HuH-7.5 (cell line): ENCODE measurements at places on chromosomes 13 and 19.

DNA sequence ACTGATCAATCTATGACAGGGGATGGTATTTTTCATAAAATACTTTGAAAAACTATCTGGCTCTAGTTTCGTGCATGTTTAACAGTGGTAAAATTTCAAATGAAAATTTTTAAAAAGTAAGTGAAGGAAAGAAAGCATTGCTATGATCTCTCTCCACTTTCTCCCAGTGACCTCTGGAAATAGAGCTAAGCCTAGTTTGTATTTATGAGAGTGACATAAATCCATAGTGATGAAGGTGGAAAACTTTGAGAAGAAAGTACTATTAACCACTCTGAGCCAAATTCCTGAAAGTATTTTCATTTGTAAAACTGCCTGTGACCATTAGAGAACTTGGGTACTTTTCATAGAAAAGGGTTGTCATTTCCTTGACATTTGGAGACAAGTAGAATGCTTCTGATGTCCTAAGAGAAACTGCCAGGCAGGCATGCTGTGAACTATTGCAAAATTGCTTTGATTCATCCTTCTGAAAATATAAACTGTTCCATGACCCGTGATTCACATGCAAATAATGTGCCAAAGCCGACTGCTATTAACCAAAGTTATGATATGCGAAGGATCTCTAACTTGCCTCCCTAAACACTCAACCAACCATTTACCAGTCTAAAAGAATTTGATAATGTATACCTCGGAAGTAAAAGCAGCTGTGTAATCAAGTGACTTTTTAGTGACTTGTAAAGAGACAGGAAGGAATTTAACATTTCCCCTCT, 133.2 kb downstream of the VWA8 start:
- no peak for DNase-seq

- no peak for DNase-seq
These were observed 410.2 kb downstream of the TBC1D4 start for GRCh38 chr13:75071796-75072195.

- no peak for DNase-seq
These were observed 520.1 kb upstream of the PCDH20 start for GRCh38 chr13:61935710-61936109.

DNA sequence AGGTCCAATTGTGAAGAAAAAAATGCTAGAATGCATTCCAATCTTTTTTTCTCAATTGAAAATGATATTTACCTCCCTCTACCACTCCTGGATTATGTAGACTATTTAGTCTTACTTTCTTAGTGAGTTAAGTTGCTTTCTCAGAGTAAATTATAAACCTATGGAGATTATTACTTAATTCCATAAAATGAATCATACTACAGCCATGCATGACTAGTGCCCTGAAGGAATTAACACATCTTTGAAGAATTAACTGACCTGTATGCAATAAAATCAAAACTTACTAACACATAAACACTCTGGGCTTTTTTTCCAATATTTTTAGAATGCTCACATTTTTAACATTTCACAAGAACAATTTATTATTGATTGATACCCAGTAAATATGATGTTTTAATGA, 379.4 kb upstream of the DACH1 start:
- no peak for DNase-seq

DNA sequence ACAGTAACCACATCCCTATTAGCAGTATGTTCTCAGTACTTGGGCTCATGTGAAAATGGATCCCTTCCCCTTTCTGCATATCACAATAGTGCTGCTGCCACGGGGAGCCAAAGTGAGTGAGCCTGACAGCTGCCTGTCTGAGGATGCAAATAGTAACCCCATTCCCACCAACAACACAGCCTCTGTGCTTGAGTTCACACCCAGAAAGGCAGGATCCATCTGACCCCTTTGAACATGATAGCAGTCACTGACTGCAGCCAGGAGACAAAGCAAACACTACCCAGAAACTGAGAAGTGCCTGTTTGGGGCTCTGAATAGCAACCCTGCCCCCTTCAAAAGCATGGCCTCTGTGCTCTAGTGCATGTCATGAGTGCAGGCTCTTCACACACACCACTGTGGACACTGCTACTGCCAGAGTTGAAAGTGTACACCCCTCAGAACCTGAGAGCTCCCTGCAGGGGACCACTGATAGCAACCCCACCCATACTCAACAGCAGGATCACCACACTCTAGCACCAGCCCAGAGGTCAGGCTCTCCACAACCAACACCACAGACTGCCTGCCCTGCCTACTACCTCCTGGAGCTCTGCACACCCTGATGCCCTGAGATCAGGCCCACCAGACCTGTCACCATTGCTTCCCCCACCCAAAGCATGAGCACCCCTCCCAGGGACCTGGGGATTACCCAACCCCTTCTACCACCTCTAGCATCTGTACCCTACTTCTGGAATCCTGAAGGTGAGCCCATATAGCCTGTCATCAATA, 1563.5 kb upstream of the PRR20A start:
- no peak for DNase-seq

DNA sequence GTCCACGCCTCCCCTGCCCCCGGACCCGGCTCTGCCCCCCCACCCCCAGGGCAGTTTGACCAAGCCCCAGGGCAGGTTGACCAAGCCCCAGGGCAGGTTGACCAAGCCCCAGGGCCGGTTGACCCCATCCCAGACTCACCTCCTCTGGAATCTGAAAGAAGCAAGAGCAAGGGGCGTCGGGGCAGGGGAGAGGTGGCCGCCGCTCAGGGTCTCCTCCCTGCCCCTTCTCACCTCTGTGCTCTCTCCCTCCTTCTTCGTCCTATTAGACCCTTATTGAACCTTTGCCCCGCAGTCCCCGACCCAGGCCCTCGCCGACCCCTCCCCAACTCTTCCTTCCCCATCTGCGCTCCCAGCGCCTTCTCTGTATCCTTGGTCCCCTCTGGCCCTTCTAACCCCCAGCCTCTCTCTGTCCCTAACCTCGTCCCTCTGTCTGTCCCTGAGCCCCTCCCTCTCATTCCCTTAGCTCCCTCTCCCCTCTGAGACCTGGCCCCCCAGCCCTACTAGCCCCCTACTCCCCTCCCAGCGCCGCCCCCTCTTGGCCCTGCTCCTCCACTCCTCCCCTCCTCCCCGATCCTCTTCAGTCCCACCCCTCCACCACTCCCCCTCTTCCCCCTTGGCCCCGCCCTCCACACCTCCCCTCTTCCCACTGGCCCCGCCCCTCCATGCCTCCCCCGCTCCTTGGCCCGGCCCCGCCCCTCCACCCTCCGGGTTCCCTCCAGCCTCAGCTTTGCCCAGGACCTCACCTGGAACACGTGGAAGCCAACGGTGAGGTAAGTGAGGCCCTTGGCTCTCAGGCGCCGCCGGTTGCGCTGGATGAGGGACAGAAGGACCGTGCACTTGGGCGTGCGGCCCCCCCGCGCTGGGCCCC, 7.6 kb downstream of the CAPN12 start:
- DNase-seq: peak; percentile 93

DNA sequence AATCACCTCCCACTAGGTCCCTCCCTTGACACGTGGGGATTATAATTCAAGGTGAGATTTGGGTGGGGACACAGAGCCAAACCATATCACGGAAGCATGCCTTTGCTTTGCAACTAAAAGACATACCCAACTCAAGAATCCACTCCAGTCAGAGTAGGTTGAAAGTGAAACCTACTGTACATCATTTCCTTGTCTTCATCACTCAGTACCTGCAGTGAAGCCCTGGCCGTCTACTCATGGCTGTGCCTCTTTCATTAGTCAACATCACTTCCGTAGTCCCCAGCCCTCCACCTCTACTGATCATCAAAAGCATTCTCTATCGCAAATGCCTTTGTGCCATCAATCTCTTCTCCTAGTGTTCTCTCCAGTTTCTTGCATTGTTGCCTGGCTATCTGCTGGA, 343.1 kb upstream of the ARGLU1 start:
- no peak for DNase-seq

DNA sequence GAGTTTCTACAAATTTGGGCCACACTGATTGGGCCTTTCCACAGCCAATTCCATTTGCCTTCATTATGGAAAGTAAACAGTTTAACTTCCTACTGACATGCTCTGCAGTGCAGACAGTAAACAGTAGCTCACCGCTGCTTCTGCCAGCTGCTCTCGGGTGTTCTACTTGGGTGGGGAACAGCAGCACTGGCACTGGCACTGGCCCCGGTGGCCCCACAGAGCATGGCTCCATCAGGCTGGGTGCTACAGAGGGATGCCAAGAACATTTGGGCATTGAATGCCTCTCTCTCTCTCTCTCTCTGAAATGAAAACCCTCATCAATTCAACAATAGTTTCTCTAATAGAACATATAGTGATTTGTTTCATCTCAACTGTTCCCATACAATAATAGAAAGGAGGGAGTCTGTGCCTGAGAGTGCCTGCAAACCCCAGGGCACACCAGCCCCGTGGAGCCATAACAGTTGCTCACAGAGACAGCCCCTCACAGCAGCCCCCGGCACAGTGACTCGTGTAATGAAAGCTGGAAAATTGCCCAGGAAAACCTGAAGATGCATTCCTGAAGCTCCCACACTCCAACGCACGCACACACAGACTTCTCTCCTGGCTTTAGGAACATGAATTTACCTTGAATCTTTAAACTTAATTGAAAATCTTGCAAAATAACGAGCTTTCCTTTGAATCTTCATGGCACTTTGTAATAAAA, 38.2 kb upstream of the GJB6 start:
- no peak for DNase-seq

- no peak for DNase-seq
These were observed 1.8 kb upstream of the IFI30 start for GRCh38 chr19:18171605-18172327.

- no peak for DNase-seq
These were observed 5.0 kb downstream of the CBLC start for GRCh38 chr19:44782729-44783128.

- DNase-seq: no peak
These were observed 667 bp downstream of the ZNF878 start for GRCh38 chr19:12052091-12052496.

- no peak for DNase-seq
These were observed 1261.9 kb downstream of the PCDH17 start for GRCh38 chr13:58893396-58893795.

GRCh38 chr19:34172661-34173192, 423 bp downstream of the LSM14A start:
- peak; percentile 18 for DNase-seq

GRCh38 chr19:34148658-34149185, 23.6 kb upstream of the LSM14A start:
- no peak for DNase-seq

DNA sequence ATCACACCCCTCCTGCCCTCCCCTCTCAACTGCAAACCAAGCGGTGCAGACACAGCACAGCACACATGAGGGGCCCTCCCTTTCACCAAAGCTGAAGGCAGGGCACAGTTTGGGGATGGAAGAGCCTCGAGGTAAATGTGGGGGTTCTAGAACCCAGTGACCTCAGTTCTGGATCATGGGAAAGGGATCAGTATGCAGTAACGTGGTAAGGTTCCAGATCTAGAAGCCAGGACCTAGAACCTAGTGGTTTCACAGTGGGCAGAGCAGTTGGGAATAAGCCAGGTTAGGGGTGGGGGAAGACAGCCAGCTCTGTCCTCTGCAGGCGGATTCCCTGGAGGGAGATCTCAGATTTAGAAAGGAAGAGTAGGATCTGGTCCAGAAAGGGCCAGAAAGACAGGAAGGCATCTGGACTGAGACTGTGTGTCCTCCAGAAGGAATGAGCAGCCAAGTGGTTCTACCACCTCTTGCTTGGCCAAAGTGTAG, 3.1 kb downstream of the FTL start:
- DNase-seq: no peak

DNA sequence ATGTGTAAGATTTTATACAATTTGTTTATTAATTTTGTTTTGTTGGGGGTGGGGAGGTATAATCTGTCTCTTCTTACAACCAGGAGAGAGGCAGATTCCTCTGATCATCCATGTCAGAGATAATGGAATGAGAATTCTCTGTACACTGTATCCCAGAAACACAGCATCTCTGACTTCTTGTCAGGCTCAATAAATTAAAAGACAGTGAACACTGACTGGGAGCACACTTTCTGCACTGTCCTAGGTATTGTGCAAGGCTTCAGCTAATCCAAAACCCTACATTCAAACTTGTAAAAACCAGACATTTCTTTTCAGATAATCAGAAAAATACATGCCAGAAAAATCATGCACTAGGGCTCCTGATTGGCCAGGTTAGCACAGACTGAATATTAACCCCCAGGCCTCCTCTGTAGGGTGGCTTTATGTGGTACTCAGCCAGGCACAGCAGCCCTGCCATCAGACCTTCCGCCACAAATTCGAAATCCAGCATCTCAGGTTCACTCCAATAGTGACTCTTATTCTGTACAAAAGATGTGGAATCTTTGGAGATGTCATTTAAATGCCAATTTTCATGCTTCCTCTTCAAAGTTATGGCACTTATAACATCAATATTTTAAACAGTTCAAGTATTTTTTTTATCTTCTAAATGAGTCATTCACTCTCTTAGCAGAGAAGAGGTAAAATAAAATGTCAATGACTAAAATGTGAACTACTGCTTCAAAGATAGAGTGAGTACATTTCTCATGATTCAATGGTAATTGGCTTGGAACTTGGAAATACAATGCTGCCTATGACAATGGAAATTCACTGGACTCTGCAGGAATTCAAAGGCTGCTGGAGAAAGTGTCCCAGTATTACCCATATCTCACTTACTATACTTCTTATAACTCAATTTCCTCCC, 211.5 kb downstream of the KLF12 start:
- no peak for DNase-seq

GRCh38 chr13:93270769-93271742, 44.4 kb downstream of the GPC6 start:
- no peak for DNase-seq

GRCh38 chr19:47227352-47228167, 3.4 kb downstream of the BBC3 start:
- DNase-seq: peak; percentile 93

GRCh38 chr19:7808108-7808507, 21.9 kb upstream of the EVI5L start:
- DNase-seq: no peak

- no peak for DNase-seq
These were observed 45.9 kb downstream of the SLC15A1 start for GRCh38 chr13:98706446-98707110.

DNA sequence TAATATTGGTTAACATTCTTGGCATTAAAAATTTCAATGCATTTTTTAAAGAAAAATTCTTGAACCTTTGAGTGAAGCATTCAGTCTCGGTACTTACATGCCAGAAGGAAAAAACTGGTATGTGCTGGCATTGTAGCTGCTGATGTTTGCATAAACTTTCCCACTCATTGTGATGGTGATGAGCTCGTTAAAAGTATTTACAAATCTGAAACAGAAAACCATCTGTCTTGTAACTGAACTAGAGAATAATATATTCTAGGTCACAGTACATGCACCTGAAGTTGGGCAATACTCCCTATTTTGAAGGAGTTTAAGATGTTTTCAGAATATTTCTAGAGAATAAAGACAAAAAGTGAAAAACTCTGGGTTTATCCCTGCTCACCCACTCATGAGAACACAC, 64.1 kb downstream of the SLC15A1 start:
- DNase-seq: no peak
